ENCODE measurements at places on chromosomes 2 and 18. TPM values are rescaled to one million over a fixed set of nuclear protein-coding genes. Genes with fewer than 3 reads are reported as not detected.

- DNase-seq: no peak
These were observed 2.4 kb downstream of the RTKN start for GRCh38 chr2:74439373-74439772.

CIB4 gene
- total RNA-seq: not detected

DNA sequence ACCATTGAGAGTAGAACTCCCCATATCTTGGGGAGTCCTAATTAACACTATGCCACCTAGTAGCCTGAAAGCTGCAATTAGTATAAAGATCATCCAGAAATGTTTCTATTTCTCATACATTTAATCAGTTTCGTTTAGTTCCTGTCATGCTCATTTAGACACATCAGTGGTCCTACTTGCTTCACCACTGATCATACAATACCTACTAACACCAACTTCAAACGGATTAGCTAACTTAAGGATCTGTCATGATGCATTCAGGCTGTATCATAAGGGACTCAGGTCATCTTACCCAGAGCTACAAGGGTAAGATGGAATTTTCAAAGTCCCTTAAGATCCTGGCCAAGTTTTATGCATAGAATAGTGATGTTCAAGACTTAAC is 6.8 kb downstream of the SRSF7 start:
- no peak for DNase-seq

DNA sequence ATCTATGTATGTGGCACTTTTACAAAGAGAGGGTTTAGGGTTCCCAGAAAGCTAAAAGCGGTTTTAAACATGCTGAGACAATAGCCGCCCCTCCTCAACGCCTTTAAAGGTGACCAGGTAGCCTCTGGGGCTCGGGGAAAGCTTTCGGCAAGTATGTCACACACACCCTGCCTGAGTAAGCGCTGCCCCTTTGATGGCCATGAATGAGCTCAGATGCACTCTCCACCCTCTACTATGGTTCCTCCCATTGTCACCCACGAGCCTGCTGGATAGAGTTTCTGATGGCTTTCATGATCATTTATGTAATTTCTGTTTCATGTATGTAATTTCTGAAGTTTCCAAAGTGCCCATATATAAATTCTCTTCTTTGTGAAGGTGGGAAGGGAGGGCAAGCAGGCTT is 44.1 kb upstream of the GRHL1 start:
- DNase-seq: no peak

- DNase-seq: no peak
These were observed 319.9 kb downstream of the TSN start for GRCh38 chr2:122075381-122075780.

GRCh38 chr2:218832081-218832480 is 478 bp upstream of the PRKAG3 start:
- DNase-seq: no peak

- DNase-seq: no peak
These were observed 55.8 kb downstream of the GDF7 start for GRCh38 chr2:20722592-20723240.

DNA sequence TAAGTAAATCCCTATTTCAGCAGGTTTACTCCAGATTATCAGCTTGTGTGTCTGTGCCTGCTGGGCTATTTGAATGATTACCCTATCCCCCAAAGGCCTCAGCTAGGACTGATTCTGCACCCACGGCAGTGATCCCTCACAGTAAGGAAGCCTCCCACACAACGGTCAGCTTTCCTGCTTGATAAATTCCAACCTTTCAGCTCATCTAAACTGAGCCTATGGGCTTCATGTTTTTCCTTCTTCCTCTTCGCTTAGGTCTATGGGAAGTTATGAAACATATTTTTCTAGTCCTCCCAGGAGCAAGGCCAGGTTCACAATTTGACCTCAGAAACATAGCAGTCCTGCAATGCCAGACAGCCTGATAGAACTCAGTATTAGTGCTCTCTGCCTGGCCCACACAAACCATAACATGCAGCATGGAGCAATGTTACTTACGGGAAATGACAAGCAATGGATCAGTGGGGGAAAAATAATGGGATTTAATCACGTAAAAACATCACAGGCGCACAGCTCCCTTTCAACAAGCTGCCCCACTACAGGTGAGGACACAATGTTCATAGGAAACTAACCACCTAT is 170.9 kb downstream of the ZNF521 start:
- DNase-seq: no peak

- DNase-seq: no peak
These were observed 10.8 kb downstream of the ALPP start for GRCh38 chr2:232389327-232389726.

ASB18 gene
- 4.6 TPM for total RNA-seq

GRCh38 chr18:29459972-29460371 is 1283.0 kb upstream of the CDH2 start:
- DNase-seq: no peak

DNA sequence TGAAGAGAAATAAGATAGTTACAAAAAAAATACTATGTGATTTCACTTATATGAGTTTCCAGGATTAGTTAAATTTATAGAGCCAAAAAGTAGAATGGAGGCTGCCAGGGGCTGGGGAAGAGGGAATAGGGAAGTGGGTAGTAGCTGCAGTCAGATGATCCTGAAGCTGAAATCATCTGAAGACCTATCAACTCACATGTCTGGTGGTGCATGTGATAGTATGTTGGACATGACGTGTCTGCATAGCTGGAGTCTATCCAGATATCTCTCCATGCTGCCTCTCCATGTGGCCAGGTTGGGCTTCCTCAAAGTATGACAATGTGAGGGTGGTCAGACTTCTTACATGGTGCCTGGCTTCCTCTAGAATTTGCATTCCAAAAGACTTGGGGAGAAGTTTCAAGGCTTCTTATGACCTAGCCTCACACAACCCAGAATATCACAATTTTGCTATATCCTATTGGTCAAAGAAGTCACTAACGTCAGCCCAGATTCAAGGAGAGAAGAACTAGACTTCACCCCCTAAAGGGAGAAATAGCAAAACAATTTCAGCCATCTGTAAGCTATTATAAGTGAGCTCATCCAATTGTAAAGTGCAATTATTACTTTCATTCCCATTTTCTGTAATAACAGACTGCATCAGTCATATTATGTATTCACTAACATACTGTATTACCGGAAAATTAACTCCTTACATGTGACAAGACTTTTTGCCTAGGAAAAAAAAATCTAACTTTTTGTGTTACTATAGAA is 14.0 kb upstream of the ZNF396 start:
- DNase-seq: no peak

GRCh38 chr2:51717312-51717711 is 685.4 kb upstream of the NRXN1 start:
- DNase-seq: no peak

DNA sequence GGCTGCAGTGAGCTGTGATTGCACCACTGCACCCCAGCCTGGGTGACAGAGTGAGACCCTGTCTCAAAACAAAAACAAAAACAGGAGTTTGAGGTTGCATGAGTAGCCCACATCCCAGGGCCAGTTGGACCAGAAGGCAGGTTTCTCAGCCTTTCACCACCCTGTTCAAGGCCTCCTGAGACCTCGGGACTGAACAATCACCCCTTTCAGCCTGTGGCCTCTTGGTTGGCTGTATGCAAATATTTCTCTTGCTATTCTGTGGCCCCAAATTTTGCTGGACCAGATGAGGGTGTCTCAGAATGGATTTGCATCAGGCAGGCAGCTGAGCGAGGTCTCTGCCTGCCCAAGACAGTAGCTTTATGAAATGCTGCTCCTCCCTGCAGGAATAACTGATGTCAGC is 56.9 kb downstream of the DPYSL5 start:
- DNase-seq: no peak

PSMA8 gene
- 0.14 TPM for total RNA-seq

GRCh38 chr18:9015689-9016088 is 86.8 kb upstream of the NDUFV2 start:
- no peak for DNase-seq

DNA sequence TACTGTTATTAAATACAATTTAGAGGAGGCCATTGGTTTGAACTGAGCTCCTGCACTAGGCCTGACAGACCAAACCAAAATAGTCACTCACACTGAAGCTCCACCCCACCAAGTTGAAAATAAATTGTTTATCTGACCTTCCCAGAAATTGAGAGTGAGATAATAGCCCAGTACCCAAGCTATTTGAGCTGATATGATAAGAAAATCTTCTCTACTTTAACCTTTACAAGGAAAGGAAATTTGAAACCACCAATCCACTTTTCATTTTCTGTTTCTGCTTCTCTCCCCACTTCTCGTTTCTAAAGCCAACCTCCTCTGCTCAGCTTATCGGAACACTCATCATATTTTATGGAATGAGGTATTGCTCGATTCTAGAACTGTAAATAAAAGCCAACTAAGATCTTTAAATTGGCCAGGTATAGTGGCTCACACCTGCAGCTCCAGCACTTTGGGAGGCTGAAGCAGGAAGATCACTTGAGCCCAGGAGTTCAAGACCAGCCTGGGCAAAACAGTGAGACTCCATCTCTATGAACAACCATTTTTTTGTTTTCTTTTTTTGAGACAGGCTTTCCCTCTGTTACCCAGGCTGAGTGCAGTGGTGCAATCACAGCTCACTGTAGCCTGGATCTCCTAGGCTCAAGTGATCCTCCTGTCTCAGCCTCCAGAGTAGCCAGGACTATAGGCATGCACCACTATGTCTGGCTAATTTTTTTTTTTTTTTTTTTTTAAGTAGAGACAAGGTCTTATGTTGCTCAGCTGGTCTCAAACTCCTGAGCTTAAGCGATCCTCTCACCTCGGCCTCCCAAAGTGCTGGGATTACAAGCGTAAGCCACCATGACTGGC is 13.3 kb upstream of the GALM start:
- no peak for DNase-seq

GRCh38 chr2:15272942-15273341 is 288.2 kb downstream of the NBAS start:
- DNase-seq: no peak

GRCh38 chr2:200845194-200845593 is 19.3 kb downstream of the CLK1 start:
- DNase-seq: no peak

FAM237A gene
- 1.2 TPM for total RNA-seq

GRCh38 chr2:217282531-217282930 is 422.7 kb upstream of the TNP1 start:
- DNase-seq: no peak

DNA sequence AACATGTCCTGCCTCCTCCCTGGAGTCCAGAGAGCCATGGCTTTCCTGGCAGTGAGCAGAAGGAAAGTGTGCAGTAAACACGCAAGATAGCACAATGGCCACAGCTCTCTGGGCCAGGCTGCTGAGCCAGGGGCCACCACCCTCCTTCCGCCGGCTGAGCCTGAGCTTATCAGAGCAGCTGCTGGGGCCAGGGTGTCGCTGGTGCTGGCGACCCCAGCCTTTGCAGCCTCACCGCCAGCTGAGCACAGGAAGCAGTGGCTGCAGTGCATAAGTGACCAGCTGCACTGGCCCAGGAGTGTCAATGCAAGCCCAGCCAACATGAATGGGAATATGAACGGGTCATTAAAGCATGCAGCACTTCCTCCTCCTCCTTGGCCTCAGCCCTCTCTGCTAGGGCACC is 172.0 kb downstream of the ZFP36L2 start:
- peak; percentile 57 for DNase-seq

DNA sequence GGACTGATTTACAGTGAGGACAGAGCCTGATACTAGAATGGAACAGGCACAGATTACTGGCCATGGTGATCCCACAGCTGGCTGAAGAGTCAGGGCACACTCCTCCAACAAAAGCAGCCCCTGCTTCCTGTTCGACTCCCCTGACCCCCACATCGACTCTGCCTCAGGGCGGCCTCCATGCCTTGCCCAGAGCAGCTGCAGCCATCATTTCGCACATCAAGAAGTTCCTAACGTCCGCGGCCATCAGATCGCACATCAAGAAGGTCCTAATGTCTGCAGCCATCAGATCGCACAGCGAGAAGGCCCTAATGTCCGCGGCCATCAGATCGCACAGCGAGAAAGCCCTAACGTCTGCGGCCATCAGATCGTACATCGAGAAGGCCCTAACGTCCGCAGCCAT is 192.8 kb upstream of the PXDN start:
- no peak for DNase-seq

- no peak for DNase-seq
These were observed 164.8 kb downstream of the METTL4 start for GRCh38 chr18:2406544-2406943.

GRCh38 chr2:29325544-29325943 is 210.3 kb downstream of the CLIP4 start:
- no peak for DNase-seq

DNA sequence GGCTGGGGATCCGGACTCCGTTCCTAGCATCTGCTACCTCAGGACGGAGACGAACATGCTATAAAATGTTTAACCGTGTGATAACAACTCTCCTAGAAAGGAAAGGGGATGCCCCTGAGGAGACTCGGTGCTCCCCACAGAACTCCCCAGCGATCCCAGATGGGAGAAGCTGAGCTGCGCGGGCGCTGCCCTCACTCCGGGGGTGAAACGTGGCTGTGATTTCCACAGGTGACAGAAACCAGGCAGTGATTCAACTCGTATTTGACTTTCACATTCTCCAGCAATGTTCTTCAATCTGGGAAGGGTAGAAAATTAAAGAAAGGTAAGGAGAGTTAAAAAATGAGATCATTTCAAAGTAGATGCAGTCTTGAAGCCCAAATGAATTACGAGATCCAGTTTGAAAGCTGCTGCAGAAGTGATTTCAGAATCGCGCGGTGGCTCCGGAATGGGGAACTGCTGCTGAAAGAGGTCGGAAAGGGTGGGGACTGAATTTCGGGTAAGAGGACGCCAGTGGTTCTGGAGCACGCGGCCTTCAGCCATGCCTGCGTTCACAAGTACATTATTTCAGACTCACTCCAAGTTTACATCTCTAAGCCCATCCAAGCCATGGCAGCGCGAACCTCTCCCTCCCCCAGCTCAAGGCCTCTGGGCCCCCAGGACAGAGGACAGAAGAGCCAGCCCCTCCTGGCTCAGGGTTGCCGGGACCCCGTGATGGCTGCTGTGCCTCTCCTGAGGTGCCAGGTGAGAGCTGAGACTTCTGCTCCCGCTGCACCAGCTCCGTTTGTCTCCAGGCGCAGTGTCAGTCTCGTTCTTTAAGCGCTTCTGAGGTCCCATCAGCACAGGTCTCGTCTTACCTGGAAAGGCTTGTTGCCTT is 39.5 kb downstream of the ADNP2 start:
- peak; percentile 58 for DNase-seq

- DNase-seq: no peak
These were observed 211.1 kb downstream of the PTPRM start for GRCh38 chr18:7778181-7778580.

DNA sequence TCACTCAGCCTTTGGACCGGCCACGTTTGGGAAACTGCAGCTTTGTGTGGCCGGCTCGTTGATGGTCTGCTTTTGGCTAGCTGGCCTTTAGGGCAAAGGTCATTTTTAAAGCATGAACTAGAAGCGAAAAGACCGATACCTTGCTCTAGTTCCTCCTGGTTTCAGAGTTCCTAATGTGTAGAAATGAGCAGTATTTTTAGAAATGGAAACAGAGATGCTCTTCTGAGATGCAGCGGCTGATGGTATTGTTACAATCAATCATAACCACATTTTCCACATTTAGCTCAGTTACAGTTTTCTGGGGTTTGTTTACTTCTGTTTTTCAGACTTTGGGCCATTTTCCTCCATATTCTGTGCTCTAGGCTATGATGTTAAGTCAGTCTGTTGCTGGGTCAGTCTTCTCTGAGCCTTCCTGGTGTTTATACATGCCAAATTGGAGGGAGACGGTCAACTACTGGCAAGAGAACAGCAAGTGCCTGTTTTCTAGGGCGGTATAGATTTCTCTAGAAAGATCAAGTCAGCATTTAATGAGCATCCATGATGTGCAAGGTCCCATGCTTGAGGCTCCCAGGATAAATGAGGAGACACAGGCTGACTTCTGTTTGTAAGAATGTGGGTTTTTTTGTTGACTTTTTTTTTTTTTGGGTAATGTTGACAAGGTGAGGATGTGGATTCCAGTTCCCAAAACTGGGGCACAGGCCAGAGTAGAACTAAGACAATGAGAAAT is 28.0 kb downstream of the RNF144A start:
- no peak for DNase-seq

- no peak for DNase-seq
These were observed 119.9 kb downstream of the ETAA1 start for GRCh38 chr2:67516899-67517530.

All from Right ventricle myocardium inferior (tissue), 1 donor.